ENCODE measurements at places on chromosomes 5 and 9.

DNA sequence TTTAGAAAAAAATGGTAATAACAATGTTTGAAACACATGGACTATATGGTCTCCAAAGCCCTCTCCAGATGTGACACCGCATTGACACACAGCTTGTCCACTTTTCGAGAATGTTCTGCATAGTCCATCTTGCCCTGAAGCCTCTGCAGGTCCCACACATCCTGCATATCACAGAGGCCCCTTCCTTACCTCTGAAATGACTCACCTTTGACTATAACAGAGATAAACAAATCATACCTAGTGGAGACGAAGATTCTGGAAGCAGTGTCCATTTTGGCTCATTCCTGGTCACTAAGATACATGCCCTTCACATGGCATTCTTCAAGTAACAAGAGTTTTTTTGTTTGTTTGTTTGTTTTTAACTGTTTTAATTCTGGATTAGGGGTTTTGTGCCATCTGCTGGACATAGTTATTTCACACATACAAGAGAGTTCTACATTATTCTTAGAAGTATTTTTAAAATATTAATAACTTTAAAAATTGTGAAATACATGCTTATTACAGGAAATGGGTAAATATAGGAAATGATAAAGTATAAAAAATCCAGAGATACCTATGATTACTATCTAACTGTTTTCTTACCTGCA is 5.1 kb downstream of the ARL14EPL start:
- H3K36me3 ChIP-seq = no peaks in the 10 kb centered on the region
- H3K27me3 ChIP-seq = peaks cover 10% of the 10 kb centered on the region
- no peak overlapping the region for H3K27ac ChIP-seq
- no peak for DNase-seq

DNA sequence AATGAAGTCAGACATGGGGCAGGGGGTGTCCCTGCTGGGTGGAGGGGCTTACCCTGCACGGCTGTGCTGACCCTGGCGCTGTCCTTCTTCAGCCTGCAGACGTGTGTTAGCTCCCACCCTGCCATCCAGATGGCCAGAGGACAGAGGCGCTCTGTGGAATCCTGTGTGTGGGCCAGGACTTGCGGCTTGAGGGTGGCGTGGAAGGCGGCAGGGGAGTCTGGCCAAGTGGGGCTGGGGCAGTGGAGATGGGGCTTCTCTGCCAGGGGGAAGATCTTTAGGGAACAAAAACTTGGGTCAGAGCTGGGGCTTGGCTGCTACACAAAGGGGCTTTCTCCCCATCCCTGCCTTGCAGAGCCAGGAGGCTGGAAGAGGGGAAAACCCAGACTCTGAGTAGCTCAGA is 46.5 kb upstream of the SYNPO start:
- no peak overlapping the region for H3K27ac ChIP-seq
- no peak for DNase-seq
- H3K4me3 ChIP-seq = no peak overlapping the region

DNA sequence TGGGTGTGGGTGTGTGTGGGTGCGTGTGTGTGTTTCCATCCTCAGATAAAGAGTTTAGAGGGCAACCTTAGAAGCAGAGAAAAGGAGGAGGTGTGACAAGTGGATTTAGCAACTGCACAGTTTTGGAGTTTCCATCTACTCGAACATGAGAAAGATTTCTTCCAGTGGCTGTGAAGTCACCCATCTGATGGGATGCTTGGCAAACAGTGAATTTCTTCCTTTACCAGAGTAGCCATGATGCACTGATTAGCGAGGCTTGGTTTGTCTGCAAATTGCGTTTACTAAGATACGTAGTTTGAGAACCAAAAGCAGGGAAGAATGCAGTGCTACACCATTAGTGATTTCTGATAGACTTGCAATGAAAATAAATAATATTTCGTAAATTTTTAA is 791 bp upstream of the STARD4 start:
- DNase-seq = peak; percentile 16
- no peaks in the 10 kb centered on the region for H3K27me3 ChIP-seq
- H3K36me3 ChIP-seq = no peaks in the 10 kb centered on the region
- H3K4me1 ChIP-seq = peaks cover 44% of the 10 kb centered on the region
- H3K4me3 ChIP-seq = peak overlapping the region; percentile 100

DNA sequence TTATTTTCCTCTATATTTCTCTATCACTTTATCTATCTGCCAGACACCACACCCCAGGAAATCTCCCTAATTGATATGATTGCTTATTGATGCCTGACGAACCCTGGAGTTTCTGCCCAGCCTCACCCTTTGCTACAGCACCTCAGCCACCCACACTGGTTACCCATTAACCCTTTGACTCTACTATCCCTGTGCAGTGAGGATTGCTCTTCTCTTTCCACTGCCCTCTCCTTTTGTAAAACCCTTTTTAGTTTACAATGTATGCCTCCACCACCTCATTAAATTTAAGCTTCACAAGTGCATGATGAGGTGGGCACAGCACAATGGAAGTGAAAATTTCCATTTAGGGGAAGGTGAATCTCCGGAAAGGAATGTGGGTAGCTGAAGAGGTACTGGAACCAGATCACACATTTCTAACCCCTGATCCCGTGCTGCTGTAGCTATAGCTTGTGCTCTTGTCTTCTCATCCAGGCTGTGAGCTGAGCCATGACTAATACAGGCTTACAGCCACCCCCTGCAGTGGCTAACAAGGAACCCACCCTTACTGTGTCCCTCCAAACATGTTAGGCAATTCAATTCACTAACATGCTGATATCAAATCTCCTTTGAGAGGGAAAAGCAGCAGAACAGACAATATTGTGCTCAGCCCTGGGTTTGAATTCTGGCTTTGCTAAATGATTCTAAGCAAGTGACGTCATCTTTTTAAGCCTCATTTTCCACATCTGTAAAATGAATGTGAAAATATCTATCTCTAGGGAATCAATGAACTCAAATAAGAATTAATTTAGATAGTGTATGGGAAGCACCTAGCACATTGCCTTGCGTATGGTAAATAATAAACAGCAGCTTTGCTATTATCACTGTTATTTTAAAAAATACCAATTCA is 186.9 kb upstream of the TRIM32 start:
- no peak overlapping the region for H3K27ac ChIP-seq
- H3K4me1 ChIP-seq = no peaks in the 10 kb centered on the region
- no peak overlapping the region for H3K4me3 ChIP-seq

GRCh38 chr9:111474385-111474784 is 9.8 kb downstream of the ECPAS start:
- H3K4me3 ChIP-seq = no peak overlapping the region
- no peaks in the 10 kb centered on the region for H3K27me3 ChIP-seq
- peaks cover 3% of the 10 kb centered on the region for H3K36me3 ChIP-seq
- peaks cover 43% of the 10 kb centered on the region for H3K4me1 ChIP-seq

DNA sequence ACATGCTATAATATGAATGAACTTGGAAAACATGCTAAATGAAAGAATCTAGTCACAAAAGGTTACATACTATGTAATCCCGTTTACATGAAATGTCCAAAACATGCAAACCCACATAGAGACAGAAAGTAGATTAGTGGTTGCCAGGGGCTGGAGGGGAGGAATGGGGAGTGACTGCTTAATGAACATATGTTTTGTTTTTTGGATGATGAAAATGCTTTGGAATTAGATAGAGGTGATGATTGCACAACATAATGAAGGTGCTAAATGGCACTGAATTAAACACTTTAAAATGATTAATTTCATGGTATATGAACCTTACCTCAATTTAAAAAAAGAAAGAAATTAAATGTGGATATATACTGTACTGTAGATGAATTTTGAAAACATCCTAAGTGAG is 17.6 kb upstream of the NDFIP1 start:
- H3K27me3 ChIP-seq = no peaks in the 10 kb centered on the region
- no peak overlapping the region for H3K4me3 ChIP-seq
- H3K27ac ChIP-seq = no peak overlapping the region
- no peaks in the 10 kb centered on the region for H3K36me3 ChIP-seq
- peaks cover 48% of the 10 kb centered on the region for H3K4me1 ChIP-seq

DNA sequence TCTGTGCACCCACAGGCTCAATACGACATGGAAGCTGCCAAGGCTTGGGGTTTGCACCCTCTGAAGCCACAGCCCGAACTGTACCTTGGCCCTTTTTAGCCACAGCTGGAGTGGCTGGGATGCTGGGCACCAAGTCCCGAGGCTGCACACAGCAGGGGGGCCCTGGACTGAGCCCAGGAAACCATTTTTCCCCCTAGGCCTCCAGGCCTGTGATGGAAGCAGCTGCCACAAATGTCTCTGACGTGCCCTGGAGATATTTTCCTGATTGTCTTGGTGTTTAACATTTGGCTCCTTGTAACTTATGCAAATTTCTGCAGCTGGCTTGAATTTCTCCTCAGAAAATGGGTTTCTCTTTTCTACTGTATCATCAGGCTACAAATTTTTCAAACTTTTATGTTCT is 82.3 kb upstream of the LPAR1 start:
- no peaks in the 10 kb centered on the region for H3K36me3 ChIP-seq
- DNase-seq = no peak
- no peak overlapping the region for H3K4me3 ChIP-seq
- H3K27ac ChIP-seq = no peak overlapping the region

DNA sequence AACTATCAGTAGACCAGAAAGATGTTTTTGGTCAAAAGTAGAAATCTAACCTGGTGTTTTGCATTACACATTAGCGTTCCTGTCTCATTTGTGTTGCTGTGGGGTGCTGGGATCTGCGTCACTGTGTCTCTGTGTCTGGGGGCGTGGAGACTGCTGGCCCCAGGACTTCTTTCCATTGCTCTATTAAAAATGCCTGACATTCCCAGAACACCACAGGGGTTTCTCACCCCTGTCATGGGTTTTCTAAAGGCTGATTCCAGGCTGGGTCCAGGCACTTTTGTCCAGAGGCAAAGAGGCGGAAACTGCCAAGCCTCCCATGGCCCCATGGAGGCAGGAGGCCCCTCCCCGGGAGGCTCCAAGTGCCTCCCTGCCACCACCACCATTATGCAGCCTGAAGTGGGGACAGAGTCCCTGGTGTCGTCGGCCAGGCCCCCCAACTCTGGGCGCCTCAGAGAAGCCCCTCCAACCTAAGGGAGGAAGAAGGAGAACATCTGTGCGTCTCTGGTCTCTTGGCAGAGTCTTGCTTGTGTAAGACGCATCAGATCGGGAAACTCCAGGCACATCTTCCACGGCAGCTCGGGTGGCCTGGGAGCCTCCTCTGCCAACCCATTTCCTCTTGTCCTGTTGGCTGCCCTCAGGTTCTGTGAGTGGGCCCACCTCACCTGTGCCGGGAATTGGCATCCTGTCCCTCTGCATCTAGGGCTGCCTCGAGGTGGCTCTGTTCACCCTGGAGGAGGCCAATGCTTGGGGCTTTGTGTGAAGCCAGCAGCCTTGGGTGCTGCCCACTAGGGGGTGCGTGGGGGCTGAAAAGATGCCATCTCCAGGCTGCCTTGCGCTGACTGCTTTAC is 13.8 kb upstream of the PLEKHG4B start:
- no peak overlapping the region for H3K4me3 ChIP-seq
- no peaks in the 10 kb centered on the region for H3K4me1 ChIP-seq
- peaks cover 51% of the 10 kb centered on the region for H3K27me3 ChIP-seq
- H3K36me3 ChIP-seq = no peaks in the 10 kb centered on the region

- H3K4me1 ChIP-seq = no peaks in the 10 kb centered on the region
- no peak overlapping the region for H3K4me3 ChIP-seq
- no peaks in the 10 kb centered on the region for H3K27me3 ChIP-seq
- H3K36me3 ChIP-seq = no peaks in the 10 kb centered on the region
- no peak overlapping the region for H3K27ac ChIP-seq
- no peak for DNase-seq
Measured at GRCh38 chr5:178273665-178274541, 41.3 kb upstream of the PHYKPL start.

GRCh38 chr9:97984188-97985057 is 1.3 kb downstream of the ANP32B start:
- H3K27ac ChIP-seq = peak overlapping the region; percentile 28
- DNase-seq = peak; percentile 81
- H3K36me3 ChIP-seq = no peaks in the 10 kb centered on the region
- H3K4me1 ChIP-seq = peaks cover 33% of the 10 kb centered on the region
- H3K27me3 ChIP-seq = no peaks in the 10 kb centered on the region

DNA sequence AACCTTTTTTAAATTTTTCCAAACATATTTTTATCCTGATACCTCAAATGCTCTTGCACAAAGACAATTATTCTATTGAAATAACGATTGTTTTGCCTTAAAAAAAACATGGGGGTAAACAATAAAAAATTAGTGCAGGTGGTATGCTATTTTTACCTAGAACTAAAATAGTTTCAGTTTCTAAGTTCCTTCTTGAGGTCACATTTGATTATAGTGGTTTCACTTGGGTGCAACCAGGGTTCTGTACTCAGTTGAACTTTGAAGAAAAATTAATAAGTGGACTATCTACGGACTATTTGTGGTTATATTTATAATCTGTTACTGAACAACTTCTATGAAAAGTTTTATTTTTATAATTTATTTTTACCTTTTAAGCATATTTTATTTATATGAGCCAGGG is 387.1 kb upstream of the IZUMO3 start:
- no peak for DNase-seq
- H3K4me3 ChIP-seq = no peak overlapping the region
- H3K36me3 ChIP-seq = no peaks in the 10 kb centered on the region
- no peak overlapping the region for H3K27ac ChIP-seq

DNA sequence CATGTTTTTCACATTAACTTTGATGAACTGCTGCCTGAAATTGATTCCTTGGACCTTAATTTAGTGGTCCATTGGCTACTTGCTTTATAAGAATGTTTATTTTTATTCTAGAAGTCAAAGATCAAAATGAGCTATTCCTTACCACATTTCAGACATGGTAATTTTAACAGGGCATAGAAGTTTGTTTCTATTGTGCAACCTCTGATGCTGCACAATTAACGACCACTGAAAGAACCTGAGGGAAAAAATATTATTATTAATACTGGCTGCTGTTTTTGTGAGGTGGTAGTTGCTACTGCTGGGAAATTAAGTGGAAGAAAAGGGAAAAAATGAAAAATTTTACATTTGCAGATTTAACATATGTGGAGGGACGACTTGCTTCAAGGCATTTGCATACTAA is 37.9 kb upstream of the RAB3C start:
- H3K4me1 ChIP-seq = no peaks in the 10 kb centered on the region
- H3K36me3 ChIP-seq = no peaks in the 10 kb centered on the region
- no peak overlapping the region for H3K27ac ChIP-seq
- DNase-seq = no peak
- H3K4me3 ChIP-seq = no peak overlapping the region

DNA sequence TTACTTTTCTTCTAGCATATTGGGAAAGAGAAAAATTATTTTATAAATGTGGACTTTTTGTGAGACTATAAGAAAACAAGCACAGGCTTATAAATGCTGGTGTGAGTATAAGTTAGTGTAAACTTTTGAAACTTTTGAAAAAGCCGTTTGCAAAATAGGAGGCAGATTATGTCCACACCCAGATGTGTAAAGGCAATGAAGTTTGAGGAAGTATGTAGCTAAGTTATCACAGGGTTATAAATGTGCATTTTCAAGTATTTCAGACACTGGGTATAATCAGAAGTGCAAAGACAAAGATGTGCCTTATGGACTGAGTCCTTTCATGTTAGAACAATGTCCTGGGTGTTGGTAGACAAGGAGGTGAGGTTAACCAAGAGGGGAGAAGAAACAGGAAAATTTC is 85.5 kb downstream of the ANXA1 start:
- no peaks in the 10 kb centered on the region for H3K36me3 ChIP-seq
- H3K4me1 ChIP-seq = no peaks in the 10 kb centered on the region
- H3K27me3 ChIP-seq = peaks cover 9% of the 10 kb centered on the region
- H3K4me3 ChIP-seq = no peak overlapping the region
- no peak for DNase-seq
- H3K27ac ChIP-seq = no peak overlapping the region

GRCh38 chr5:87899721-87900131 is 368.9 kb downstream of the TMEM161B start:
- no peak overlapping the region for H3K4me3 ChIP-seq
- H3K36me3 ChIP-seq = no peaks in the 10 kb centered on the region
- H3K27ac ChIP-seq = no peak overlapping the region
- no peak for DNase-seq

- no peaks in the 10 kb centered on the region for H3K36me3 ChIP-seq
- no peak overlapping the region for H3K27ac ChIP-seq
- H3K27me3 ChIP-seq = peaks cover 24% of the 10 kb centered on the region
- H3K4me1 ChIP-seq = no peaks in the 10 kb centered on the region
- DNase-seq = no peak
Measured at GRCh38 chr5:159951834-159952233, 35.6 kb downstream of the ADRA1B start.

Measured in naive thymus-derived CD8-positive, alpha-beta T cell (primary cell).